Left lung (tissue), 14 donors: ENCODE measurements at places on chromosomes 13 and 19. TPM values are rescaled to one million over a fixed set of nuclear protein-coding genes. Genes with fewer than 3 reads are reported as not detected.

HOMER3 gene
- 63.3 TPM for polyA plus RNA-seq

CBY2 gene
- not detected for polyA plus RNA-seq

C1QTNF9 gene
- polyA plus RNA-seq = 0.26 TPM

HPN gene
- 44.1 TPM for polyA plus RNA-seq

ITGBL1 gene
- 0.27 TPM for polyA plus RNA-seq

GRCh38 chr19:42065511-42065910 is 4.5 kb downstream of the GRIK5 start:
- no peak for DNase-seq

DNA sequence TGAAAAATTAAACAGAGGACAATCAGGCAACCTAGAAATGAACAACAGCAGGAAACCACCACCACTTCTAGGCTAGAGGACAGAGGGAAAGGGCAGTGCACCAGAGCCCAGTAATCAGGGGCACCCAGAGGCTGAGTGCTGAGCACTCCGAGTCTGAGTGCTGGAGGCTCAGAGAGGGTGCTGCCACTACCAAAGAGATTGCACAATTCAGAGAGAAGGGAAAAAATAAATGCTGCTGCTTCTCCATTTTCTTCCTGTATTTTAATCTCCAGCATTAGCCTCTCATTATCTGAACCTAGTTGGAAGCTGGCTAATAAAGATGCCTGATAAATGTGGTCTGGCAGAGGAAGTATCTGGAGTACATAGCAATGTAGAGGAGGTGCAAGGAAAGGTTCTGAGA is 11.8 kb upstream of the ZNF175 start:
- DNase-seq = no peak

GRCh38 chr19:12779162-12779993 is 4.0 kb upstream of the HOOK2 start:
- no peak for DNase-seq

- no peak for DNase-seq
These were observed 1161.3 kb downstream of the SLITRK1 start for GRCh38 chr13:82720986-82721385.
